Stimulated activated naive CD8-positive, alpha-beta T cell treated with anti-CD3 and anti-CD28 coated beads, Interleukin-15, amount 100 ng/mL, for 72 hours (primary cell): ENCODE measurements at places on chromosomes 6 and 20.

GRCh38 chr6:158085261-158086053, 82.6 kb downstream of the SERAC1 start:
- DNase-seq = no peak

DNA sequence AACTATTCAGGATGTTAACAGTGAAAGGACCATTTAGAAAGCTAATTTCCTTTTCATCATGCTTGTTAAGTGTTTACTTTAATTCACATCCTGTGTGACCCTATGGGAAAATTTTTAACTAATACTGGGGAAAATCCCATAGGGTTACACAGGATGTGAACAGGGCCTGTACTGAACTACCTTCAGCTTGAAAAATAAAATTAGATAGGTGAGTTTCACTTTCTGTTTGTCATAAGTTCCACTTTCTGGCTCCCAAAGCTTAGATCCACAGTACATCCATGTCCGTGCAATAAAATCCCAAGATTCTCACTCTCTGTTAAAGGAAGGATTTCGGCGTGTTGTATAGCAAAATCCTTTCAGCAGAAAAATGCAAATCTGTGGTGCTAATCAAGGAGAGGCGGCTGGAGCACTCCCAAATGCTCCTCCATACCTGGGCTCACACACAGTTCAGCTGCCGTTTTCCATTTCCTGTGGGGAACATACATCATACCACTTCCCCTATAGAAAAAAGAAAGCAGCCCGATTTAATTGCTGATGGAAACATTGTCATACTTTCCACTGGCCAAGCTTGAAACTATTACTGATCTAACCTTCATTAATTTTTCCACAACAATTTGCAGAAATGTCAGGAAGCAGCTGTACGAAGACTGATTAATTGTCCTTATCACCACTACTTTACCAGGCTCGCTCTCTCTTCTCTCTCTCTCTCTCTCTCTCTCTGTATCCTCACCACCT, 125.2 kb downstream of the HIVEP2 start:
- no peak for DNase-seq

GRCh38 chr20:9555781-9556180, 41.4 kb downstream of the LAMP5 start:
- no peak for DNase-seq

GRCh38 chr6:111478749-111479148, 4.3 kb downstream of the REV3L start:
- no peak for DNase-seq
